ENCODE measurements at places on chromosomes 2 and 18. TPM values are rescaled to one million over a fixed set of nuclear protein-coding genes. Genes with fewer than 3 reads are reported as not detected.

DNA sequence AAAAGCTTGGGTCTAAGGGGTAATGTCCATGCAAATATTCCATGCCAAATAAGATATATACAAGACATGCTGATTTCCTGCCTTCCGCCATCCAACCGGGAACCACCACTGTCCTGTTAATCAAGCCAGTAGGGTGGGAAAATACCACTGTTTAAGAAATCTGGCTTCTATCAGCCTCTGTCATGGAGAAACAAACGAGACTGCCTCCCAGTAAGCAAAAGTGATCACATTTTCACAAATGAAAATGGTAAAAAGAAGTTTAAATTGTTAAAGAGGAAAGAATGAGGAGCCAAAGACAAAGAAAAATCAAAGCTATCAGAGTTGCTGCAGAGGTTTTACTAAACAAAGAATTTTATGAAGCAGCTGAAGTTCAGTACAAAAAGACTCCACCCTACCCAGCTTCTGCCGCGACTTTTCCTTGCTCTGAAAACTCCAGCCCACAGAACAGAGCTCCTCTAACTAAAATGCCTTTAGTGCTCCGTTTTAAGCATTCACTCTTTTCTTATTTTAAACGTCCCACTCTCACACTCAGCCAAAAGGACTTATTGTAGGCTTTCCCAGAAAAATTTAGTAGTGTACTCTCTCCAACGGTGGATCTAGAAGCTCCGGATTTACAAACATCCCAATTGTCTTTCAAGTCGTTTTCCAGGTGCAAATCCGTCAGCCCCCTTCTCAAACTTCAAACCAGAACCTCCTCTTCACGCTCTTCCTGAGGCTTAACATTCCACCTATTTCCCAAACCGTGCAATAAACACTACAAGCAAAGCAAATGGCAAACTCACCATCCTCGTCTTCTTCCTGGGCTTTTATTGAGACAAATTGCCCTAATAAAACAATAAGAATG lies 613 bp downstream of the COL5A2 start:
- no peak for DNase-seq

DNA sequence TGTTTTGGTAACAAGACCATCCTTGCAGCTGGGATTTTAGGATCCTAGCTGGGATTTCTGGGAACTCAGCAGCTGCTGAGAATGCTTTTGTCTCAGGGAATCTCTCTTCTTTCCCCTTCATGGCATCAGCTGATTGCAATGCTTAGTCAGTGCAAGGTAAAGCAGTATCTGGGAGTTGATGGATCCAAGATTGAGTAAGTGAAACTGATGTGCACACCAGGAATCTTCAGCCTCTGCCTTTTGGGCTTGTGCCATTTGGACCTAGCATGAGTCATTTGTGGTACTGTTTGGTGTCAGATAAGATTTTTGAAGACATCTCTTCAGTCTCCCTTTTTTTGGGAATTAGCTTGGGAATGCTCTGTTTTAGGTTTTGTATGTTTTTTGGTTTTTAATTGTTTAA lies 363.3 kb upstream of the TFPI start:
- DNase-seq: no peak

DNA sequence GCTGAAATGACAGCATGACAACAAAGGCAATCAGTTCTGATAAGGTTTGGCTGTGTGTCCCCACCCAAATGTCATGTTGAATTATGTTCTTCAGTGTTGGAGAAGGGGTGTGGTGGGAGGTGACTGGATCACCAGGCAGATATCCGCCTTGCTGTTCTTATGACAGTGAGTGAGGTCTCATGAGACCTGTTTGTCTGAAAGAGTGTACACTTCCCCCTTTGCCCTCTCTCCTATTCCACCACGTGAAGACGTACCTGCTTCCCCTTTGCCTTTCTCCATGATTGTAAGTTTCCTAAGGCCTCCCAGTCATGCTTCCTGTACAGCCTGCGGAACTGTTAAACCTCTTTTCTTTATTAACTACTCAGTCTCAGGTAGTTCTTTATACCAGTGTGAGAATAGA lies 553.0 kb downstream of the DCDC2C start:
- no peak for DNase-seq

GRCh38 chr2:127108090-127108523 lies 1.2 kb upstream of the BIN1 start:
- no peak for DNase-seq

DNA sequence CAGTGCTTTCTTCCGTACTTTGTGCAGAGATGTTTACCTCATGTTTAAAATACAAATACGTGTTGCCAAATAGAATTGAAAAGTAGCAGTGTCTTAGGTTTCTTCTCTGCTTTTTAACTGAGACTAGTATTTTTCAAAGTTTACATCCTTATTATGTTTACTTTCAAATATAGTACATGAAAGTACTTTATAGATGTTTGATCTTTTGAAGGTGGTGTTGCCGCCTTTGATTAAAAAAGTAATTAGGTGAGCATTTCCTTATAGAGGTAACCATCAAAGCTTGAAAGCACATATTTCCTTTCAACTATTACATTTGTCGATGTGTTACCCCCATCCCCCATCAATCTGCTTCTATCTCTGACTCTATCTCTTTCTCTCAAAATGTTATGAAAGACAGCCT lies 87.0 kb downstream of the CERS6 start:
- DNase-seq: no peak

DNA sequence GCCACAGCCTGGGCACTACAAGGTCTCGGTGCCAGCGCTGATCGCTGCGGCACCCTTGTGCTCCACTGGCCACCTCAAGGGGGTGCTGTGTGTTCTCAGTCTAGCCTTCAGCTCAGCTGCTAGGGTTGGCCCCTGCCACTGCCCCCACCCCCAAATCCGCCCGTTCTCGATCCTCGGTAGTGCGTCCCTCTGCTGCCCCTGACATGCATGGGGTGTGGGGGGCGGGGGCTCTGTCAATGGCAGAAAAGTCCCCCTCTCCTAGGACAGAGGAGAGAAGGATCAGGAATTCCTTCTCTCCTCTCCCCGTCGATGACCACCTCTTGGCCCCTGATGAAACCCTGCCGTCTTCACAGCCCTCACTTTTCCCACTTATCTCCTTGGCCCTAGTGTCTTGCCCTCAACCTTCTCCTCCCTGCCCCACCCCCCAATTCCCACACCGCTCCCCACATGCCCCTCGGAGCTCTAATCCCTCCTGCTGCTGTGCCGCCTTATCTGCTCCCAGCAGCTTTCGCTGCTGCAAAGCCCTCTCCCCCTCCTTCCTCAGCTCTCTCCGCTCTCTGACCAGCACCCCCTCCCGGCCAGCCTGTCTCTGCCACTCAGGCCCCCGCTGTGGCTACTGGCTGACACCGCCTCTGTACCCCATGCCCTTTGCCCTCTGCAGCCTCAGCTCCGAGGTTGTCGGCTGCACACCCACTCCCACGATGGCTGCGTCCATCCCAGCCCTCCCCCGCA lies 4.3 kb upstream of the ASIC4 start:
- DNase-seq: peak; percentile 64

DNA sequence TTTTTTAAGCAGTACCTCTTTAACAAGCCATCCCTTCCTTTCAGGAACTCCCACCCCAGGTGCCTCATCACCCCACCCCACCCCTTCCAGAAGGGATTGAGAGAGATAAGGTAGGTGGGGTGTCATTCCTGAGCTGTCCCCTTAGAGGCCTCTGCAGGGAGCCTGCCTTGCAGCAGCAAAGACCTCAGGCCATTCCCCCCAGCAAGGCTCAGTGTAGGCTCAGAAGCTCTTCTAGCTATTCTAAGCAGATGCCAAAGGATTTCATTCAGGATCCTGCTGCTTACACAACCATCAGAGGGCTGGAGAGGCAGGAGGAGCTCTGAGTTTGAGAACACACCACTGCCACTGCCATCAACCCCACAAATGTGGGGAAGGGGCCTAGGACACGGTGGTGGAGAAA lies 5.8 kb upstream of the FIGLA start:
- DNase-seq: no peak

DNA sequence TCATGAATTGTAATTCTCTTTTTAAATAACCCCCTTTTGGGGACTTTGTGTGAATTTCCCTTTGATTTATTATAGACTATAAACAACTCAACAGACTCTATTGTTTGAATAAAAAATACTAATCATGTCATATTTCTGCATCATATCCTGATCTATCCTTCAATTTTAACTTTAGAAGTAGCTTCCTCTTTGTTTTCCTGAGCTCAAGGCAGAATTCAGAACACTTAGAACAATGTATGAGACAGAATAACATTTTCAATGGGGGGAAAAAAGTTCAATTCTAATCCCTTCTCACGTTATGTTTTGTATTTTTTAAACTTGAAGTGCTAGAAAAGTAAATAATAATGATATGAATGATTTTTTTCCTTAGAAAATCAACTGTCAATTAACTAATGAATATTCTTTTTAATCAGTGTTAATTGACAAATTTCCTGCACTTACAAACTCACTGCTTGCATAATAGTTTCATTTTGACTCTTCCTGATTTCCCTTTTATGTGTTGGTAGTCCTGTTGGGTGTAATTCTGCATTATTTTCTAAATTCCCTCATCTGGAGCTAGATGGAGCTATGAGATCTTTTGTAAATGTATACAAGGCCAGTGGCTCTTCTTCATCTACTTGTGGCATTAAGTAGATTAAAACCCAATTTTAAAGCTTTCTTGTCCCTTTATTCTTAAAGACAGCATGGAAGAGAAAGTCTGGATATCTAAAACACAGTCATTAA lies 326.1 kb downstream of the PARD3B start:
- no peak for DNase-seq

- DNase-seq: no peak
Measured at GRCh38 chr2:109615637-109616144, 1.5 kb downstream of the SOWAHC start.

Gene PEX13
- 27.1 TPM for total RNA-seq

Gene SPATA3
- 2.3 TPM for total RNA-seq

DNA sequence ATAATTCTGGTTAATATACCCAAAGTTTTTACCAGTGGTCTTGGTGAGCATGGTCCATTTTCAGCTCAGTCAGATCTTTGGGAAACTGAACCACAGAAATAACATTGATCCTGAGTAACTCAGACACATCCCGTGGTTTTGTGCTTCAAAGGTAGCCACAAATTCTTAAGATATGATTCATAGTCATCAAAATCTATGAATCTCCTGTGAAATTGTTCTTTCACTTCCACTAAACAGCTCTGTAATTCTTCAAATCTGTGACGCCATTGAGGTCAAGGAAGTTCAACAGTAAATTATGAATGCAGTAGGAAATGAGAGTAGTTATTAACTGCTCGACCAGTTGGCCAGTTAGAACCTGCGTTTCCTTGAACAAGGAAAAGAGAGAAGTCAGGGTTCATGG lies 147.3 kb downstream of the IRS1 start:
- DNase-seq: no peak

DNA sequence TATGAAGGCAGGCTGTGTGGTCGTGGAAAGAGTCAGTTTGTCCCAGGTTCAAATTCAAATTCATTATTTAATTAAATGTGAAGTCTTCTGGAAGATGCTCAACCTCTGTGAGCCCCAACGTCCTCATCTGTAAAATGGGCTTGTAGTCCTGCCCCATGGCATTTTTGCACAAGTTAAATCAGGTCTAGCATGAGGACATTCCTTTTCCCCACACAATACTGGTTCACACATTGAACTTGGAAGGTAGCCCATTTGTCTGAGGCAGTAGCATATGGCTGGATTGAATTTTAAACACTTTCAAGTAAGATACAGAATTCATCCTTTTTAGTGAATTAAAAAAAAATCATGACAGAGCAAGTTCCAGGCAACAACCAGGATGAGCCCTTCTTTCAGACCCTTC lies 665.4 kb upstream of the HS6ST1 start:
- DNase-seq: no peak

GRCh38 chr2:15311201-15311907 lies 249.8 kb downstream of the NBAS start:
- DNase-seq: no peak

GRCh38 chr2:42328148-42328833 lies 32.7 kb downstream of the COX7A2L start:
- DNase-seq: no peak

- DNase-seq: no peak
Measured at GRCh38 chr18:62412231-62412979, 87.3 kb downstream of the TNFRSF11A start.

DNA sequence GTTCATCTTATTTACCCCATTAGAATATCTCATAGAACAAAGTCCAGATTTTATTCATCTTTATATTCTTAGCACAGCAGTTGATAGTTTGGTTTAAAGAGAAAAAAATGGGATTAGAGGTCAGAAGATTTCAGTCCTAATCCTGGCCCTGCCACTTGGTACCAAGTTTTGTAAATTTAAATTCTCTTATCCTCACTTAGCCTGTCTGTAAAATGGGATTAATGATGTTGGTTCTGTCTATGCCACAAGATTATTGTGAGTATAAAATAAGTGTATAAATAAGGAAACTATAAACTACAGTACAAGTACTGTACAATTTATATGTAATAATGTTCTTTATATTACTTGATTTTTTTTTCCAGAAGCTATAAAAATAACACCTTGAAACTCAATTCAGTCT lies 17.1 kb upstream of the DRC1 start:
- no peak for DNase-seq

GRCh38 chr2:68594041-68594440 lies 49.3 kb upstream of the PROKR1 start:
- DNase-seq: no peak

DNA sequence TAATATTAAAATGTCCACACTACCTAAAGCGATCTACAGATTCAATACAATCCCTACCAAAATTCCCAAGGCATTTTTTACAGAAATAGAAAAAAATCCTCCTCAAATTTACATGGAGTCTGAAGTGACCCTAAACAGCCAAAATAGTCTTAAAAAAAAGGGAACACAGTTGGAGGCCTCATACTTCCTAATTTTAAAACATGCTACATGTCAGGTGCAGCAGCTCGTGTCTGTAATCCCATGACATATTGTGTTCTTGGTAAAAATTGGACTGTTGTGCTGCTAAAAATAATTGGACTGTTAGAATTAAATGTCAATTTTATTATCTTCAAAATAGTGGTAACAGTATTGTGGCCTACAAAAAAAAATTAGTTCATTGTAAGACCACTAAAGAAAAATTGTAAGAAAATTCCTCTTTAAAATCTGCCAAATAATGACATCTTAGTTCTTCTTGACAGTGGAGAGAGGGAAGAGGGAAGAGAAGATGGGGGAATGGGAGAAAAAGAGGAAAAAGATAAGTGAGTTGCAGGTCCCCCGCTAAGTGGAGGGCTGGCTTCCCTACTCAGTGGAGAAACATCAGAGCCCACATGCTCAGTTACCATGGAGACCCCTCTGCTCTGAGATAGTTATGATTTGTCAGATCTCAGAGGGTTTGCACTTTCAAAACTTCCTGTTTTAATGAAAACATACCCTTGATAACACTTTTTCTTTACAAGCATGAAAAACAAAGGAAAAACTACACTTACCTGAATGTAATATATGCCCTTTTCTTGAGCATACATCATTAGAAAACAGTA lies 46.5 kb downstream of the UNC50 start:
- DNase-seq: peak; percentile 36

DNA sequence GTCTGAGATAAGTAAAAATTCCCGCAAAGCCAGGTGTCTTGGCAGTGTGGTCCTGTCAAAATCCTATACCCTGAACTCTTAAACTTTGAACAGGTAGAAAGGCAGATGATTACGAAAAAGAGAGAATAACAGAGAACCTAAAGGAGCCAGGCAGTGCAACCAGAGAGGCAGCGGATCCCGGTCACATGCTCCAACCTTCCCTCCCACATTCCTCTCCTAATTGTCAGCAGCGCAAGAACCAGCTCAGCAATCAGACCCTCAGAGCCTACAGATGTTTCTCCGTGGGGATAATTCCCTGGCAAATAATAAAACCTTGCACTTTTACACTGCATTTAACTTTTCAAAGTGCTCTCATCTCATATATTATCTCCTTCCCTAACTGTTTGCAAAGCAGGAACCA lies 124.8 kb downstream of the EPHA4 start:
- DNase-seq: no peak

- no peak for DNase-seq
Measured at GRCh38 chr18:62586781-62587487, 64.1 kb downstream of the ZCCHC2 start.
